ENCODE measurements at places on chromosomes 13 and 19. TPM values are rescaled to one million over a fixed set of nuclear protein-coding genes. Genes with fewer than 3 reads are reported as not detected.

- no peak for DNase-seq
These were observed 3.1 kb downstream of the MAST3 start for GRCh38 chr19:18100710-18101109.

DNA sequence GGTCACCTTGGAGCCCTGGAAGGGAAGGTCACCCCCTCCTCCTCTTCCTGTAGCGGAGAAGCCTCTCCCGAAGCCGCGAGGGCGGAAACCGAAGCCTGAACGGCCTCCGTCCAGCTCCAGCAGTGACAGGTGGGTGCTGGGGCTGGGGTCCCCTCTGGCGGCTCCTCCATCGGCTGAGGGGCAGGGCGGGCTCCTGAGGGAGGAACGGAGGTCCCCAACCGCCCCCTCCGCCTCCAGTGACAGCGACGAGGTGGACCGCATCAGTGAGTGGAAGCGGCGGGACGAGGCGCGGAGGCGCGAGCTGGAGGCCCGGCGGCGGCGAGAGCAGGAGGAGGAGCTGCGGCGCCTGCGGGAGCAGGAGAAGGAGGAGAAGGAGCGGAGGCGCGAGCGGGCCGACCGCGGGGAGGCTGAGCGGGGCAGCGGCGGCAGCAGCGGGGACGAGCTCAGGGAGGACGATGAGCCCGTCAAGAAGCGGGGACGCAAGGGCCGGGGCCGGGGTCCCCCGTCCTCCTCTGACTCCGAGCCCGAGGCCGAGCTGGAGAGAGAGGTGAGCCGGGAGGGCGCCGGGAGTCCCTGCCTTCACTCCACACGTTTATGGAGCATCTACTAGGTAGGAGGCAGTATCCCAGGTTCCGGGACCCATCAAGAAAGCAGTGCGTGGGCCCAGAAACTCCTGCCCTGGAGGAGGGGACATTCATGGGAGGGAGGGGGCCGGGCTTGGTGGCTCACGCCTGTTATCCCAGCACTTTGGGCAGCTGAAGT, 22.0 kb downstream of the HDGFL2 start:
- no peak for DNase-seq

DNA sequence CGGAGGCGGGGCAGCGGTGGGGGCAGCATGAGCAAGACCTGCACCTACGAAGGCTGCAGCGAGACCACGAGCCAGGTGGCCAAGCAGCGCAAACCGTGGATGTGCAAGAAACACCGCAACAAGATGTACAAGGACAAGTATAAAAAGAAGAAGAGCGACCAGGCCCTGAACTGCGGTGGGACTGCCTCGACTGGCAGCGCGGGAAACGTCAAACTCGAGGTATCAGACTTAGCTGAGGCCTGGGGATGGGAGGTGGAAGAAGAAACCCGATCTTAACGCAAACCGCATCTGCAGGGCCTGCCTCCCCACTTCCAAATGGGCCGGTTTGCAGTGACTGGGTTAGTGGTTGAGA, 693 bp downstream of the RFXAP start:
- DNase-seq = no peak

KLF5 gene
- 1.7 TPM for total RNA-seq

- DNase-seq = no peak
These were observed 82.5 kb downstream of the AKAP11 start for GRCh38 chr13:42354241-42355091.

DNA sequence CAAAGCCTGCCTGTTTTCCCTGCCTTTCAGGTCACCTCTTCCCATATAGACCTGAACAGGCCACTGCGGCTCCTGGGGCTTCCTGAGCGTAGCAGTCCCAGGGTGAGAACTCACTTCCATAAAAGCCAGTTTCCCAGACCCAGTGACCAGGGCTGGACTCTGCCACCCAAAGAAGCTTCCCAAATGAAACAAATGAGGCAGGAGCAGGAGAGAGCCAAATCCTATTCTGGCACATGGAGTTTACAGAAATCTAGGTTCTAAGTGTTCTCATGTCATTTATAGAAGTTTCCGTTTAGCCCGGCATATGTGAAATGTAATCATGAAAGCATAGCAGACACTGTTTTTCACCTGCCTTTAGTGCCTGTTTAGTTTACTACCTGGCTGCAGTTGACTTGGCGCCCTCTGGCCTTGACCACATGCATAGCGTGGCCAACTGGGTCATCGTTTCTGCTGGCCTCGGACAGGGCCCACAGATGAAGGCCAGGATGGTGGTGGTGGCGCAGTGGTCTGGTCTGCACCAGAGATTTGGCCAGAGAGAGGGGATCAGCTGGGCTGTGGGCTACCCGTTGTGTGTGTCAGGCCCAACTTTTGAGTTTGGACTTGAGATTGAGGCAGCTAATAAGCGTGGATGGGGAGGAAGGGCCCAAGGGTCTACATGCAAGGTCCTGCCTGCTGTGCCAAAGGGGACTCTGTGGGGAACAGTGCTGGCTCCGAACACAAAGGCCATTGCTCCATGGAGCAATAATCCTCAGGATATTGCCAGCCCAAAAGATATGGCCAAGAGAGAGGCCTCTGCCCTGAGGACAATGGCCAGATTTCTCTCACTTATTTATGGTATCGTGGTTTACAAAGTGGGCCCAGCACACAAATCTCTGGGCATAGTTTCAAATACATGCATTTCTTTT, 43.3 kb downstream of the NFIX start:
- DNase-seq = no peak

GRCh38 chr19:21023901-21024300, 3.4 kb downstream of the ZNF430 start:
- DNase-seq = no peak

Data from right atrium auricular region (tissue), 2 donors.